ENCODE measurements at places on chromosomes 4 and X.

- no peak for DNase-seq
These were observed 4.2 kb upstream of the PKD2 start for GRCh38 chr4:88003261-88003660.

- DNase-seq = no peak
These were observed 3.7 kb downstream of the ZFP92 start for GRCh38 chrX:153414856-153415510.

- DNase-seq = no peak
These were observed 4.5 kb downstream of the RAB39B start for GRCh38 chrX:155259752-155260151.

DNA sequence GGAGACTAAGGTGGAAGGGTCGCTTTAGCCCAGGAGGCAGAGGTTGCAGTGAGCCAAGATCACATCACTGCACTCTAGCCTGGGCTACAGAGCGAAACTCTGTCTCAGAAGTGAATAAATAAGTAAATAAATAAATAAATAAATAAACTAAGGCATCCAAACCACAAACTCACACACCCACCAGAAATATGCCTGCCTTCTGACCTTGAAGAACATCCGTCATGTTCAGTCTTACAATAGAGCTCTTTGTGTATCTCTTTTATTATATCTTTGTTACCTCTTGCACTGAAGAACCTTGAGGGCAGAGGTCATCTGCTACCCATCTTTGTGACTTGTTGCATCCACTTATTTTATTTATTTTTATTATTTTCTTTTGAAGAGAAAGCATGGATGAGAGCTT, 71.6 kb downstream of the PRRG1 start:
- DNase-seq = no peak

DNA sequence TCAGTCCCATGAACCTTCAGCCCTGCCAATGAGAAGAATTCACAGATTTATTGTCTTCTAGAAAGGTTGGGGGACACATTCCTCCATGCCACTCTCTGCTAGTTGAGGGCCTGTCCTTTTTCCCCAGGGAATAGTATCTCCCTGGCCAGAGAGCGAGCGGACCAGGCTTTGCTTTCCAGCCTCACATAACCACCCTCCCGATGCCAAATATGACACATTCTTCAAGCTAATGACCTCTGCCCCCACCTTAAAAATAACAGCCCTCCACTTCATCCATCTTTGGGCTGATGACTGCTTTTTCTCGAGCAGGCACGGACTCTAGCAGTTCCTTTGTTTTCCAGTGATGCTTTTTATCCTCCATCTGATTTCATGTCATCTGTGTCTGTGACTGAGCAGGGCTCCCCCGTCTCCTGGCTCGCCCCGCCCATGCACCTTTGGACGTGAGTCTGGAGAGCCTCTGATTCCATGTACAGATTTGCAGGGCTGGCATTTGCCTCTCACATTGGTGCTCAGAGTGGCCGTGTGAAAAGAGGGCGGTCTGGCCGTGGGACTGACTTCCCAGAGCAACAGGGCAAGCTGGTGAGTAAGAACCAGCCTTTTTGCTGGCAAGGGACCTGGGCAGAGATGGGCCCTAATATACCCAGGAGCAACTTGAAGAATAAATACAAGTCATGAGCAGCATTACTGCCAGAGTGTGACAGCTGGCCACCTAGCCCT, 279.8 kb downstream of the BCOR start:
- DNase-seq = peak; percentile 5

GRCh38 chr4:143587703-143588102, 74.2 kb downstream of the SMARCA5 start:
- DNase-seq = peak; percentile 36

DNA sequence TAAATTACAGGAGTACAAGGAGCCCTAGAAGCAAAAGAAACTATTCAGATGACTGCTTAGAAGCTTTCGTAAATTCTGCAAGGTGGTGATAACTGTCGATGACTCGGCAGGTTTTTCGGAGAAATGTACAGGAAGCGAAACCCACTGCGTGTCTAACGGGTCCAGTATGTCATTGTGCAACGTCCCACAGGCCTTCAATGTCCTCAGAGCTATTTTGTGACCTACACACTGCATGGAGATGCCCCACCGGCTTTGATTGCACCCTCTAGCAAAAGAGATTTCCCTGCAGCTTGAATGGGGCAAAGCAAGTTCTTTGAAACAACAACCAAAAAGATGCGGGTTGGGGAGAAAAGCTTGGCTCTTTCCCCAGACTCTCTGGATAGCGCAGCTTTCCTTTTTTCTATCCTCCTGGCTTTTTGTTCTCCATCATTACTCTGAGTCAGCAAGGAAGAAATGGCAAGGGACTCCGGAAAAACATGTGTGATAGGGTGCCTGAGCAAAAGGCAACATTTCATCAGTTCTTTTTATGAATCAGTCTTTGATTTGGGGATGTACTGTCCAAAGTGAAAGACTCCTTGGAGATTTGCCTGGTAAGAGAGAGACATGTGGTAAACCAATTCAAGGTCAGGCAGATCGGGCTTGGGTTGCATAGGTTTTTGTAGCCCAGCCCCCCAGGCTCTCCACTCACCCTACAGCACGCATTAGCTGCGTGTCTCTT, 112.0 kb upstream of the TBL1X start:
- no peak for DNase-seq

DNA sequence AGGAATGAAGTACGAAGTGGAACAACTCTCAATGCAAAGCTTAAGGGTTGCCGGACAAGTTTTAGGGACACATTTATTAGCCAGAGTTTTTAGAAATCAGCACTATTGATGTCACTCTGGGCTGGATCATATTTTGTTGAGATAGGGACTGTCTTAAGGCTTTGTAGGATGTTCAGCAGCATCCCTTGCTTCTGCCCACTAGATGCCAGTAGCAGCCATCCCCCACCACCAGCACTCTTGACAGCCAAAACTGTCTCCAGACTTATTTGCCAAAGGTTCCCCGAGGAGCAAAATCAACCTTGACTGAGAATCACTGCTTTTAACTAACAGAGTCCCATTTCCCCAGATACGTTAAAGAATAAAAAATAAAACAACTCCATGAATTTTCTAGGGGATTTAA, 1497.3 kb downstream of the STIM2 start:
- no peak for DNase-seq

DNA sequence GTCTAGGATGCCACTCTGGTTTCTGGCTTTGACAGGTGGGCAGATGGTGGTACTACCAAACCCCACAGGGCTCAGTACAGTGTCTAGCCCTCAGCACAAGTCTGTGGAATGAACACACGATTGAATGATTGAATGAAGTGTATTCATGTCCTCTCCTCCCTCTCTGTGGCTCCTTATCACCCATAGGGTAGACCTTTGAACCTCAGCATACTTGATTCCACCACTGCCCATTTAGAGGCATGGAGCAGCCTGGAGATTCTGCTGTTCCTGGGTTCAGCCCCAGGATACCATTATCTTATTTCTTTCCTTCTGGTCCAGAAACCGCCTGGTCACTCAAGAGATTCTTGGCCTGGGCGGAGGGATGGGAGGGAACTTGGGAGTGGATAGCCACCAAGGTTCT, 53.9 kb downstream of the PRPS1 start:
- no peak for DNase-seq

GRCh38 chr4:78622253-78622979, 70.8 kb downstream of the ANXA3 start:
- peak; percentile 39 for DNase-seq

- DNase-seq = no peak
These were observed 558.2 kb upstream of the NDST4 start for GRCh38 chr4:115671581-115671980.

DNA sequence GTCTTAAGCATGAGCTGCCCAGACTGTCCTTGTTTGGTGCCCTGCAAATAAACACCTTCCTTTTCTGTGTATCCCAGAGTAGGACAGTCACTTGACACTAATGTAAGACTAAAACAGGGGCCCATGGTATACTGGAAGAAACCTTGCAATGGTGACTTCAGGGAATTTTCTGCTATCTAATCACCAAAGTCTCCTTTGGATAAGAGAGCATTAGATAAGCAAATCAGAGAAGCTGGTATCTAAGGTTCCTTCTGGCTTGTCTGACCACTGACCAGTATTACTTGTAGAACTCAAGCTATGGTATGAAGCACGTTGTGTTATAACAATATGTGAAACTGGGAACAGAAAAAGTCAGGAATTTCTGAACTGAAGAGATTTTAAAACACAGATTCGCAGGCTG, 173.9 kb downstream of the COL25A1 start:
- DNase-seq = no peak

DNA sequence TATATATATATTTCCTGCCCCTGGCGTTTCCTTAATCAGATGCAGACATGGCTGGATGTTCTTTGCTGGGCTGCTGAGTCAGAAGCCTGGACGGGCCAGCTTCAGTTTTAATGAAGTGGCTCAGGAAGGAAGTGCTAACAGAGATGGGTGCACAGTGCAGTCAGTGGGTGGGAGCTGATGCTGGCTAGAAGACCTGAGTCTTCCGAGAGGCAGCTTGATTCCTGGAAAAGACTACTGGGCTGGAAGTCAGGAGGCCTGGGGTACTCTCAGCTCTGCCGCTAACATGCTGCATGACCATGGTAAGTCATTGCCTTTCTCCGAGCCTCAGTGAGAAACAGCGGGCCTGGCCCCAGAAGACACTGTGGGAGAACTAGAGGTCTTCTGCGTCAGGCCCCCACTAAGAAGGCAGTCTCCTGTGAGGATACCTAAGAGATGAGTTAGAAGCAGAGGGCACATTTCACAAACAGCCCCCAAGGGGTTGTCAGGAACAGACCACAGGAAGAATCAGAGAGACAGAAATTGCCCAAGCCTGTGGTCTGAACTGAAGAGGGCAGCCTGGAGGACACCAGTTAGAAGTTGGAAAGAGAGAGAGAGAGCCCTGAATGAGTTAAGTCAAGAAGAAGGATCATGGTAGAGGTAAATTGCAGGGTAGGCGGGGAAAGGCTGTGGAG, 8.3 kb upstream of the CD40LG start:
- no peak for DNase-seq

DNA sequence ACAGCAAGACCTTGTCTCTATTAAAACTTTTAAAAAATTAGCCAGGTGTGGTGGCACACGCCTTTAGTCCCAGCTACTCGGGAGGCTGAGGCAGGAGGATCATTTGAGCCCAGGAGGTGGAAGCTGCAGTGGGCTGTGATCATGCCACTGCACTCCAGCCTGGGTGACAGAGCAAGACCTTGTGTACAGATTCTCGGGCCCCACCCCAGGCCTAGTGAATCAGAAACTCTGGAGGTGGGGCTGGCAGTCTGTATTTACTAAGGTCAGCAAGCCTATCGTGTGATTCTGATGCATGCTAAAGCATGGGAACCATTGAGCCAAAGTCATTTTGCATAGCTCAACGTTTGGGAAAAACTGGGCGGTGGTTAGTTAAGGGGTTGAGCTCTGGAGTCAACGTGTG, 3.5 kb downstream of the S100G start:
- DNase-seq = no peak

- DNase-seq = no peak
These were observed 51.4 kb downstream of the ATOH1 start for GRCh38 chr4:93879919-93880318.

DNA sequence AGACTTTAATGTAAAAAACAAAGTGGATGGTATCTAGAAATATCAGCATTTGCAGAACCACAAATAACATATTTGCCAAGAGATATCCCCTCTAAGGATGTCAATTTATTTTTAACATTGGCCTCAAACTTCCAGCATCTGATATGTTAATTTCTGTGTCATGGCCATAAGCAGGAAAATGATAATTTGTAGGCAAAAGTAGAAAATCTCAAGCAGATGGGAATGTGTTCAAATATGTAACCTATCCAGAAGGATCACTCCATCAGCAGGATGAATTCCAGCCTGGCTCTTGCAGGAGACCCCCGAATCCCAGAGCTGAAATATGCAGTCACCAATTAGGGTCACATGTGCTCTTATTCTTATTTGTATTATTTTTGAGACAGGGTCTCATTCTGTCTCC, 55.4 kb upstream of the PRKX start:
- DNase-seq = no peak

GRCh38 chr4:11765849-11766453, 337.3 kb upstream of the HS3ST1 start:
- peak; percentile 77 for DNase-seq

DNA sequence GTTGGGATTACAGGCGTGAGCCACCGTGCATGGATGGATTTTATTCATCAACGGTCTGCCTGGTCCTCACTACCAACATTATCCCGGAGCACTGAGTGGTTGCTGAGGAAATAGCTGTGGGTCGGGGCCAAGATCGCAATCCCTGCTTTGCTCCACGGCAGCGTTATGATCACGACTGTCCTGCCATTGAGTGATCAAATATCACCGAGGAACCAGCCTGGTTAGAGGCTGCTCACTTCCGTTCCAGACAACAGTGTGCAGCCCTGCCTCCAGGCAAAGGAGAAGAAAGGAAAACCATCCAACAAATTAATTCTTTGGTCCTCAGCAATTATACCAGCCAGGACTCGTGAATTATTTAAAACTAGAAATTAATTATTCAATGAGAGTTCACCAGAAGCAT, 70.6 kb upstream of the TBL1X start:
- no peak for DNase-seq

DNA sequence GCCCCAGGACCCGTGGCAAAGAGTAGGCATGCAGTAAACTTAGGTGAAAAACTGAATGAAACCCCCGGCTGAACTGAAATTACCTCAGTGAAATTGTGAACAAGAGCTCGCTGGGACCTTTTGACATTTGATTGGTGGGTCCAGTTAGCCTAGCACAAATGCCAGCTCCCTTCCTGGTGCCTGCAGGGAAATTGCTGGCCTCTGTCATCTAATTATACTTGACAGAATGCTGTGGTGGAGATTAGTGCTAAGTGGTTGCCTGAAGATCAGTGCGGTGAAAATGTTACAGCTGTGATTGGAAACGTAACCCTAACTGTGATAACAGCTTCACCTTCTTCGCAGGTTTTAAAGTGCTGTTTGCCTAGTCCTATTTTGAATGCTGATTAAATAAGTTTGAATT, 43.0 kb downstream of the ADD1 start:
- no peak for DNase-seq

- peak; percentile 51 for DNase-seq
These were observed 22.0 kb downstream of the NDNF start for GRCh38 chr4:121050300-121050699.

DNA sequence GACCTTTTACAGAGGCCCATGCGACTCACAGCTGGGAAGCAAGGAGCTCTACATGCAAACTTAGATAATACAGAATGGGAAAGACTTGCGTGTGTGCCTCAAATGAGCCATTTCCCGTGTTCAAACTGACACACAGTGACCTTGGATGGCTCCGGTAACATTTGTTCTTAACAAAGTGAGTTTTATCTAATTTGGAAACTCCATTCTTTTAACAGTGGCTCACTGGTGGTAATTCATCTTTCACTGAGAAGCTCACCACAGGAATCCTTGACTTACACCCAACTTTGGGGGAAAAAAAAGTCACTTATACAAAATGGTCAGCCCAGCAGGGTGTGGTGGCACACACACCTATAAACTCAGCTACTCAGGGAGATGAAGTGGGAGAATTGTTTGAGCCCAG, 190.6 kb downstream of the LDB2 start:
- no peak for DNase-seq

DNA sequence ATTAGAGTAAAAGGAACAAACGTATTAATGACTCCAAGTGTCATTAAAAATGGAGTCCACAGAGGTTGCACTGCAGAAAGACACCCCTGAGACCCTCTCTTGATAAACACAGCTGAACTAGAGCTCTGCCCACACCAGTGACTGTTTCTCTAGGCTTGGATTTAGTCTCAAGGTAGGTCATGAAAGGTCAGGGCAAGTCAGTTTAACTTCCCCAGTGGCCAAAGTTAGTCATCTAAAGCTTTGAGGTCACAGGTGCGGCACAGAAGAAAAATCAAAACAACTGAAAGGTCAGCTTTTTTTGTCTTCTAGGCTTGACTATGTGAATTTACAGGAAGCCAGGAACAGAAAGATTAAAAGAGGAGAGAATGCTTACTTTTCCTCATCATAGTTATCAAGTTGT, 749.6 kb downstream of the RAB28 start:
- DNase-seq = no peak

- no peak for DNase-seq
These were observed 13.4 kb downstream of the TBC1D9 start for GRCh38 chr4:140742838-140743193.

All from HT-29 (cell line).